Right lobe of liver (tissue), 6 donors: ENCODE measurements at places on chromosomes 1 and 21. TPM values are rescaled to one million over a fixed set of nuclear protein-coding genes. Genes with fewer than 3 reads are reported as not detected.

Gene A3GALT2
- total RNA-seq, result not detected

GRCh38 chr1:198290089-198290683 is 133.4 kb downstream of the NEK7 start:
- no peaks in the 10 kb centered on the region for H3K27me3 ChIP-seq
- H3K4me1 ChIP-seq, result no peaks in the 10 kb centered on the region
- DNase-seq, result no peak

- no peaks in the 10 kb centered on the region for H3K4me1 ChIP-seq
- H3K36me3 ChIP-seq, result no peaks in the 10 kb centered on the region
- H3K27ac ChIP-seq, result no peak overlapping the region
These were observed 22.9 kb downstream of the SAMSN1 start for GRCh38 chr21:14523234-14523633.

GRCh38 chr1:38129971-38130370 is 83.4 kb upstream of the POU3F1 start:
- no peaks in the 10 kb centered on the region for H3K4me1 ChIP-seq
- no peak overlapping the region for H3K27ac ChIP-seq
- H3K36me3 ChIP-seq, result no peaks in the 10 kb centered on the region
- no peaks in the 10 kb centered on the region for H3K27me3 ChIP-seq
- no peak overlapping the region for H3K4me3 ChIP-seq

GRCh38 chr1:68116643-68117235 is 66.3 kb upstream of the DIRAS3 start:
- H3K4me1 ChIP-seq, result no peaks in the 10 kb centered on the region
- no peak overlapping the region for H3K27ac ChIP-seq
- H3K4me3 ChIP-seq, result no peak overlapping the region
- DNase-seq, result no peak
- H3K36me3 ChIP-seq, result no peaks in the 10 kb centered on the region

- DNase-seq, result no peak
- H3K27me3 ChIP-seq, result no peaks in the 10 kb centered on the region
- H3K4me1 ChIP-seq, result no peaks in the 10 kb centered on the region
- H3K27ac ChIP-seq, result no peak overlapping the region
- H3K4me3 ChIP-seq, result no peak overlapping the region
These were observed 10.4 kb upstream of the HOOK1 start for GRCh38 chr1:59804301-59804700.

- H3K27me3 ChIP-seq, result no peaks in the 10 kb centered on the region
- H3K4me3 ChIP-seq, result no peak overlapping the region
- H3K36me3 ChIP-seq, result no peaks in the 10 kb centered on the region
- no peak overlapping the region for H3K27ac ChIP-seq
These were observed 126.4 kb upstream of the GALNT2 start for GRCh38 chr1:229940684-229941083.

Gene PGLYRP4
- not detected for total RNA-seq

DNA sequence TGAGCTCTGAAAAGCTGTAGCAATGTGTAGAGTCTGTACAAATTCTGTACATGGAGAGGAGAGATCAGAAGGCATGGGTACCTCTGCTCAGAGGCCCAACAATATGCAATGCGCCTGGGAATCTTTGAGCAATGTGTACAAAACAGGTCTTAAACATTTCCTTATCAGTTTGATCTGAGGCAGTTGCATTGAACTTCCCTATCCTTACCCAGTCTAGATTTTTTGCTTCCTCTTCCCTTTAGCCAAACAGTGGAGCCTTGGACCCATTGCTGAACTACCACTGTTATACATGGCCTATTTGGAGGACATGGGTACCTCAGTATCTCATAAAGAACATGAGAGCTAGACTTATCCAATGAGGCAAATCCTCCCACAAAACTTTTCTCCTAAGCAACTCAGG is 12.6 kb upstream of the MNDA start:
- no peak for DNase-seq
- no peaks in the 10 kb centered on the region for H3K36me3 ChIP-seq
- H3K4me1 ChIP-seq, result no peaks in the 10 kb centered on the region
- no peaks in the 10 kb centered on the region for H3K27me3 ChIP-seq
- H3K4me3 ChIP-seq, result no peak overlapping the region
- no peak overlapping the region for H3K27ac ChIP-seq

- no peak overlapping the region for H3K27ac ChIP-seq
- no peaks in the 10 kb centered on the region for H3K27me3 ChIP-seq
- H3K36me3 ChIP-seq, result peaks cover 30% of the 10 kb centered on the region
- H3K4me3 ChIP-seq, result no peak overlapping the region
- no peak for DNase-seq
These were observed 24.0 kb downstream of the TCEA3 start for GRCh38 chr1:23400324-23401114.

GRCh38 chr1:12594966-12595756 is 22.8 kb downstream of the DHRS3 start:
- peak overlapping the region; percentile 89 for H3K27ac ChIP-seq
- H3K4me3 ChIP-seq, result peak overlapping the region; percentile 23
- peaks cover 89% of the 10 kb centered on the region for H3K4me1 ChIP-seq
- DNase-seq, result no peak
- no peaks in the 10 kb centered on the region for H3K27me3 ChIP-seq
- no peaks in the 10 kb centered on the region for H3K36me3 ChIP-seq

GRCh38 chr1:1900883-1901640 is 10.2 kb upstream of the GNB1 start:
- no peaks in the 10 kb centered on the region for H3K27me3 ChIP-seq
- no peaks in the 10 kb centered on the region for H3K36me3 ChIP-seq
- peaks cover 2% of the 10 kb centered on the region for H3K4me1 ChIP-seq
- H3K27ac ChIP-seq, result no peak overlapping the region
- no peak overlapping the region for H3K4me3 ChIP-seq
- DNase-seq, result no peak

Gene TNFRSF9
- total RNA-seq, result 0.06 TPM

GRCh38 chr1:105294838-105295237 is 1545.1 kb downstream of the AMY1C start:
- no peaks in the 10 kb centered on the region for H3K27me3 ChIP-seq
- no peak overlapping the region for H3K27ac ChIP-seq
- no peaks in the 10 kb centered on the region for H3K36me3 ChIP-seq
- DNase-seq, result no peak

DNA sequence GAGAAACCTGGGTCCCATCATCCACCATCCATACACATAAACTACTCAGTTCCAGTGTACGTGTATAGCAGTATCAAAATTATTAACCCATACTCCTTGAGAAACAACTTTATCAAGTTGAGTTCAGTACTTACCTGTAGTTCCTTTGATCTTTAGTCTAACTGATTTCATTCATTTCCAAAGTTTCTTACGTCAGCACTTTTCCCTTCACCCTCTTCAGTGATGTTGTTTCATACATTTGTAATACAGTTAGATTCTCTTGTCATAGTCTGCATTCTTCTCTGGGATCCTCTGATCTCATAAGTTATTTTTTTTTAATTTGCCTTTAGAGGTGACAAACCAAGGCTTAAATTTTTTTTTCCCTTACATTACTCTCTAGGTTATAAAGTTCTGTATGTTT is 143.2 kb downstream of the PIK3R3 start:
- no peak overlapping the region for H3K4me3 ChIP-seq
- DNase-seq, result no peak
- H3K27me3 ChIP-seq, result no peaks in the 10 kb centered on the region
- H3K4me1 ChIP-seq, result no peaks in the 10 kb centered on the region

- H3K27me3 ChIP-seq, result no peaks in the 10 kb centered on the region
- H3K27ac ChIP-seq, result peak overlapping the region; percentile 65
- DNase-seq, result no peak
- H3K4me3 ChIP-seq, result no peak overlapping the region
These were observed 105.9 kb upstream of the SLC45A1 start for GRCh38 chr1:8211883-8212579.

DNA sequence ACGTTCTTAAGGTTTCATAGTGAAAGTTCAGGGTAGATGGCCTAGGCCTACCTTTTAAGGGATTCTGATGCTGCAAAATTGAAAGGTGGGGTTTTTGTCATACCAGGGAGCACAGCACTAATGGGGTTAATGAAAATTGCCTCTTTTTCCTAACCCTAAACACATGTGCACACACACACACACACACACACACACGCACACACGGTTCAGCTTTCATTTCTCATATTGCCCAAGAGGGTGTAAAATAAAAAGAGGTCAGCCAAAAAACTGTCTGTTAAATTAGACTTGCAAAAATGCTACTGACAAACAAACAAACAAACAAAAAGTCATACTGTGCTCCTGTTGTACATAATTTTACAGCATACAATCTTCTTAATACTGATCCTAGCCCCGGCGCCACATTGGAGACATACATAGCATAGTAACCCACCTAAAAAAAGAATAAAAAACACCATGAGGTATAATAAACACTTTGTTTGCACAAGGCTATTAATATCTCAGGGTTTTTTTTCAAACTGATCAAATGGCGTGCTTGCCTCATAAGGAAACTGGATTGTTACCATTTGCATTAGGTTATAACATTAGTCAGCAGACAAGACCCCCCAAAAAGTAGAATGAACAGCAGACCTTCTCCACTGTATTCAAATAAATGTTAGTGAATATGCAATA is 69.1 kb downstream of the TGFB2 start:
- H3K36me3 ChIP-seq, result no peaks in the 10 kb centered on the region
- H3K27me3 ChIP-seq, result no peaks in the 10 kb centered on the region
- no peak overlapping the region for H3K27ac ChIP-seq
- H3K4me3 ChIP-seq, result no peak overlapping the region
- no peaks in the 10 kb centered on the region for H3K4me1 ChIP-seq

Gene DIO1
- 27.2 TPM for total RNA-seq

DNA sequence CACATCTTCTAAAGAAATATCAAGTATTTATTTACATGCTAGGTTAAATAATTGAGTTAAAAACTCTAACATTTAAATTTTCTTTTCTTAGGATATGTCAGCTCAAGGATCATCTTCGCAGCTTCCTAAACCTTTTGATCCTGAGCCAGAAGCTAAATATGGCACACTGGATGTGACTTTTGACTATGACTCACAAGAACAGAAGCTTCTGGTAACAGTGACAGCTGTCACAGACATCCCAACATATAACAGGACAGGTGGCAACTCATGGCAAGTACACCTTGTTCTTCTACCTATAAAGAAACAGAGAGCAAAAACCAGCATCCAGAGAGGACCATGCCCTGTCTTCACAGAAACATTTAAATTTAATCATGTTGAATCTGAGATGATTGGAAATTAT is 132.7 kb upstream of the SERTAD4 start:
- no peaks in the 10 kb centered on the region for H3K36me3 ChIP-seq
- DNase-seq, result no peak
- H3K4me1 ChIP-seq, result no peaks in the 10 kb centered on the region
- H3K4me3 ChIP-seq, result no peak overlapping the region
- H3K27me3 ChIP-seq, result no peaks in the 10 kb centered on the region

Gene NUP210L
- total RNA-seq, result not detected

GRCh38 chr1:41471658-41472057 is 12.8 kb downstream of the EDN2 start:
- peak; percentile 13 for DNase-seq
- no peaks in the 10 kb centered on the region for H3K36me3 ChIP-seq
- H3K27ac ChIP-seq, result no peak overlapping the region
